Cerebellar nuclear complex (tissue), 1 donor: ENCODE measurements at places on chromosomes 3 and 15.

DNA sequence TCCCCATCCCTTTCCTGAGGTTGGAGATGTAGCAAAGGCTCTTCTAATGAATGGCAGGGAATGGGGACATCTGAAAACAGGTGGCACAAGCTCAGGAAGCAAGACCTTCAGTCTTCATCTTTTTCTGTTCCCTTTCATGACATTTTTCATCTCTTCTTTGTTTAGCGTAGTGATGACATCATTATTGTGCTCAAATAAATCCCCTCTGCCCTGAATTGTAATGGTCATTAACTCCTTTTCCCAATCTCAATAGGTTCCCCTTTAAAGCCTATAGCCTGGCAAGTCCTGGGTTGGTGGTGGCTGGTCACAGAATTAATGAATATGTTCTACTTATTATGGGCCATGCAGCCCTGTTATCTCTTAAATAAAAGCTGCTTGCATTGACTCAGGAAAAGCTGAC is 21.4 kb downstream of the TF start:
- DNase-seq = no peak

DNA sequence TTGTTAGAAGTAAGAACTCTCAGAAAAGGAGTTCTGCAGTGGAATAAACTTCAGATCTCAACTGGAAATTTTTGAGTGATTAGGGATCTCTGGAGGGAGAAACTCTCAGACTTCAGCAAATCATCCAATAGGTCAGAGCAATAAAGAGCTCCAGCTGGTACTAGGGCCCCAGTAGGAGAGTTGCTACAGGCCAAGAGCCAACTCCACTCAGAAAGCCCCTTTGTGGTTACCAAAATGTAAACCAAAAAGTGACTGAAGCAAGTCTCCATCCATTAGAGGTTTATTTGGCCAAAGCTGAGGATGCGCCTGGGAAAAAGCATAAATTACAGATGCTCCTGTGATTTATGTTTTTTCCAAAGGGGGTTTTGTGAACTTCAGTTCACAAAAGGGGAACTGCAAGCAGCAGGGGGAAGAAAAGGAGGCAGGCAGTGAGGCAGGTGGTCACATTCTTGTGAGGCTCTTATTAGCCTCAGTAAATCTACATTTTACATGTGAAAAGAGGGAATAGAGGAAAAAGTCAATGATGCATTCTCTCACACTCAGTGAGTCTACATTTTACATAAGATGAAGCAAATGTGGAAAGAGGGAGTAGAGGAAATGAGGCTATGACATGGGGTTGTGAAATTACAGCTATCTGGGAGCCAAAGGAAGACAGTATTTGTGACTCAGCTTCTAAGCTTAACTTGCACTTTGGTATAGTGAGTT is 92.4 kb upstream of the DAZL start:
- no peak for DNase-seq

DNA sequence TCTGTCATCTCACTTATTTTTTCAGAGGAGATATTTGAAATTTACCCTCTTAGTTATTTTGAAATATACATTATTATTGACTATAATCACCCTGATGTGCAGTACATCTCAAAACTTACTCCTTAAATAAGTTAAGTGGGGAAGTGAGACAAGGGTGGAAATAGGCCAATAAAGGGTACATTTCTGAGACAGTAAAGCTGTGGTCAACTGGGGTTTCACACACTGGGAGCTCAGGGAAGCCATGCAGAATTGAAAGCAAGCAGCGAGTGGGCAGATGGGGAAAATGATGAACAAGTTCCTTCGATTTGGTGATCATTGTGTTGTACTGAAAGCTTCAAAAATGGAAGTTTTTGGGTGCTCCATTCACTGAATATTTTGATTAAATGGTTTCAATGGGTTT is 21.6 kb upstream of the MOBP start:
- DNase-seq = no peak

DNA sequence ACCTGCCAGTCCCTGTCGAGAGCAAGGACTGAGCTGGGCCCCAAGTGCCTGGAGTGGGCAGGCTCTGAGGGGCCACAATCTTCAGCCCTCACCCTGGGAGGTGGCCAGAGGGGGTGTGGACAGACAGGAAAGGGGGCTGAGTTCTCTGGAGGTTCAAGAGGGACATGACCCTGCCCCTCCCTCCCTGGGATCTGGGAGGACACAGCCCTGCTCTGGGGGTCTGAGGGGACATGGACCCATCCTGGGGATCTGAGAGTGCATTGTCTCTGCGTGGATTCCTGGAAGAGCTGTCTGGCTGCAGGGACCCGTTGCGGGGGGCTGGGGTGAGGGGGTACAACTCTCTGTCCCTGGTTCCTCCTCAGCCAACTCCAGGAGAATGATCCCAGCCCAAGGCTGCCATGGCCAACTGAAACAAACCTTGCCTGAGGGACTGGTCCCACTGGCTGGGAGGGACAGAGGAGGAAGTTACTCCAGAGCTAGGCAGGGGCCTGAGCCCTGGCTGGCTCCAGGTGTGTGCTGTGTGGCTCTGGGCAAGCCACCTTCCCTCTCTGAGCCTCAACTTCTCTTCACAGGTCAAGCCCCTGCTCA is 29.0 kb downstream of the PTH1R start:
- no peak for DNase-seq

GRCh38 chr15:100116416-100117190 is 225.2 kb downstream of the ADAMTS17 start:
- DNase-seq = no peak

GRCh38 chr3:192825657-192826200 is 91.9 kb downstream of the MB21D2 start:
- DNase-seq = no peak

DNA sequence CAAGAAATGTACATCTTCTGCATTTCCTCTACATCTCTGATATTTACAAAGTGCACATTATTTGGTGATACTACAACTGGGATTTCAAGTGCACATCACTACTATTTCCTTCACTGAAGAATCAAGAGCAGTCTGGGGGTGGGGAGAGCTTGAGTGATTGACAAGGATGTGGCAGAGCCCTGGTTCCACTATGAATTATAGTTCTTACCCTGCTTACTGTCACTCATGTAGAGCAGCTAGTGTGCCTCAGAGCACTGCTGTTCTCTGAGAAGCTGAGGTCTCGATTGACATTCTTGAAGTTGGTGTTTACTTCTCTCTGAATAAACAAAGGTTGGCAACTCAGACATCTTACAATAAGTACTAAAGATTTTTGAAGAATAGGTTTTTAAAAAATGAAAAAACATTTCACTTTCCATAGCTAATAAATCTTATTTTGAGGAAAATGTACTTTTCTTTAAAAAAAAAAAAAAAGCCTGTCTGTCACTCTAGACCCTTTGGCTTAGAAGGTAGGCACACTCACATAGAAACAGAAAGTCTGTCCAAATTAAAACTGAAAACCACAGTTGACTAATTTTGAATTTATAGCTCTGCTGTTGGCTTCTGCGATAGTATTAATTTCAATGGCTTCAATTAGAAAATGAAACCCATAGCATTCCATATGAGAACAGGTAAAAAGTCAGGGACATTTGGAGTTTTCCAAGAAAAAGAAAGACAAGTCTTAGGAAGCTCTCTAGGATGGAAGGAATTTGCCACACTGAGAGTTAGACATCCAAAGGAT is 5.6 kb downstream of the GREM1 start:
- DNase-seq = no peak

DNA sequence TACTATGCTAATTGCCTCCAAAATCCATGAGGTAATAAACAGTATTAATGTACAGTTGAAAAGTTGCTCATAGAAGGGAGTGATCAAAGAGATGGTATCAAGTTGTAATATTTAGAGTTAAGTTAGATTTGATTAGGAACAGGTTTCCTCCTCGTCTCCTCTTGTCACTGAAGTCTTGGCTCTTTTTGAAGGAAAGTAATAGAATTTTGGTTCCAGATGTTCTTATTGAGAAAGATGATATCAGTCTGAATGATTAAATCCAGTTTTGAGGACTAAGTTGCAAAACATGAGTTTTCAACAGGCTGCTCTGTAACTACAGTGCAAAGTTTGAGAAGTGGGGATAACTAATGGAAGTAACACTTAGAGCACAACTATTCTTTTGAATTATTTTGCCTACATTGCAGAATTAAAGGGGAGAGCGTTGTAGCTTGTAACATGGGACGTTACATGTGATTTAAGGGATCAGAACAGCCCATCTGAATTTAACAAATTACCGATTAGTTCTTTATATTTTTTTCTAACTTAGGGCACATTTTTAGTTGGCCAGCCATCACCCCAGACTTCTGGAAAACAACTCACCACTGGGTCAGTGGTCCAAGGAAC is 48.3 kb downstream of the MAP6D1 start:
- DNase-seq = no peak

GRCh38 chr3:134057006-134057653 is 27.4 kb upstream of the SLCO2A1 start:
- no peak for DNase-seq

DNA sequence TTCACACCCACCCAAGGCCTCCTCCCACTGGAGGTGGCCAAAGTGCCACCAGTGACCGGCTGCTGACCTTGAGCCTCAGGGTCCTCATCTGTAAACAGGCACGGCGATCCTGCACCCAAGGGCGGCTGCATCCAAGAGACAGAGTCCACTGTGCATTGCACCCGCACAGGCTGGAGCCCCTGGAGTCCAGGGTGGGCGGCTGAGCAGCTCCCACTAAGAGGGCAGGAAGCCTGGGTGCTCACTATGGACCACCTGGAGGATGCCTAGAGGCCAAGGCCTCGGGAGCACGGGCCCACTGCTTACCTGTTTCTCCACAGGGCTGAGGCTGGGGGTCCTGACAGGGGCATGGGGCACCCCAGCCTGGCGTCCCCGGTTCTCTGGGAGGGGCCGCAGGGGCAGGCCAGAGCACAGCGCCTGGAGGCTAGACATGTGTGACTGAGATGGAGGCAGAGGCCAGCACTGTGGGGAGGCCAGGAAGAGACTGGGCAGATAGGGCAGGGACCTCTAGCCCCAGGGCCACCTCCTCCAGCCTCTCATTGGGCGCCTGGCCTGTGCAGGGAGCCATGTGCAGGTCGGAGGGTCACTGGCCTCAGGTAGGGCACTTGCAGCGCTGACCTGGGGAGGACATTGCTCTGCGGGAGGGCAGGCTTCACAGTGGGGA is at the start of gene UROC1:
Gene UROC1 (minus strand): TSS at position 483 of the 661 bp plus-strand sequence. CDS start 54 bp downstream, at position 429.
- no peak for DNase-seq

- DNase-seq = no peak
These were observed 460.6 kb upstream of the NR2F2 start for GRCh38 chr15:95869920-95870319.

- no peak for DNase-seq
These were observed 89.3 kb downstream of the RASA2 start for GRCh38 chr3:141575879-141576743.

- DNase-seq = no peak
These were observed 94.7 kb downstream of the STAG1 start for GRCh38 chr3:136657526-136657925.

- no peak for DNase-seq
These were observed 17.4 kb upstream of the INO80 start for GRCh38 chr15:41133454-41133853.

DNA sequence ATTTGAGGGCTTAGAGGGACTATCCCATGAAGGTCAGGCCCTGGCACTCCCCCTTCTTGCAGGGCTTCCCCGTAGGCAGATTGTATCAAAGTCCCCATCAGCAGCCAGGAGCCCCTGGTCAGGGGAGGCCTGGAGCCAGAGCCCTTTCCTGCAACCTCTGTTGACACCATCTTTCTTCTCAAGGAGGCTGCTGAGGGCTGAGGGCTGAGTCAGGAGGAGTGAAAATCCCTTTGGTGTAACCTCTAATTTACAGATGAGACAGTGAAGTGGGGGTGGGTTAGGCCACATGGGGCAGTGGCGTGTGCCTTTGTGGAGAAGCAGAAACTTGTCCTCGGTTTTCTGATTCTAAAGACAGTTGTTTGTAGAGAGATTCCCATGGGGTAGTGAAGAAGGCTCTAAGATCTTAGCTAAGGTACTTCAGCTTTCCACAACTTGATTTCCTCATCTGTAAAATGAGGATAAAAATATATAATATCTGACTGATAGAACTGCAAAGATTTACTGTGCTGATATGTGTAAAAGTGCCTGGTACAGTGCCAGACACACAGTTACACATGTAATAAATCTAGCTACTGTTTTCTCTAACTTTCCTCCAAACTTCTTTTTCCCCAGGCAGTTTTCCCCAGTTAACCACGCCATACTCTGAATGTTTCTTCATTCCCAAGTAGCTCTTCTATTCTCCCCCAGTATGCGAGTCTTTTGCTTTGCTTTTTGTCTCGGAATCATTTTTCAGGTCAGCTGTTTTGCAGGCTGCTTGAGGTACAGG is 249.4 kb upstream of the TPM1 start:
- DNase-seq = no peak

DNA sequence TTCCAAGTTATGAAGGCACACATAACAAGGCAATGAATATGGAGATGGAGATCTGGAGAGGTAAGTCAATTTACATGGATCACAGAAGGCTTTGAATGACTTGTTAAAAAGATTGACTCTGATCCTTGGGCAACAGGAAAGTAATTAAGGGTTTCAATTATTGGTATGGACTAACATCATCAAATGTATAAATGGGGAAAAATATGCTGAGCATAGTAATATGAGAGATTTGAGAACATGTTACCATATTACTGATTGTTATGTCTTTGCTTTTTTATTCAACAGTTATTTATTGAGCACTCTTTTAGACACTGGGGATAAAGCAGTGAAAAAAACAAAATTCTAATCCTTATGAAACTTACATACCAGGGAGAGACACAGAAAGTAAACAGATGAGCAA is 238.5 kb upstream of the ROBO1 start:
- no peak for DNase-seq

- no peak for DNase-seq
These were observed 184.9 kb downstream of the ZBTB20 start for GRCh38 chr3:114962189-114962588.

- no peak for DNase-seq
These were observed 331.8 kb upstream of the TBL1XR1 start for GRCh38 chr3:177529071-177529550.

DNA sequence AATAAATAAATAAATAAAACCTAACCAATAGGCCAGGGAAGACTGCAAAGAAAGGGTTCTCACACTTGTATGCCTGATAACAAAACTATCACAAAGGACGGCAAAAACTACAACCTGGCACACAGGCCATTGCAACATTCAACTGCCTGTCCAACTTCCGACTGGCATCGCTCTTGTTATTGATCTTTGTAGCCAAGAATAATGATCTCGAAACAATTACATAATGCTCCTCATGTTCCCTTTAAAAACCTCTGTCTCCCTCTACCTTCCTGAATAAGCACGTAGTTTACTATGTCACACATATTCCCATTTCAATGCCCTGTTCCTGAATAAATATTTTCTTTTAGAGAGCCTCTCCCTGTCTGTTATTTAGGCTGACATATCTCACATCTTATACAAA is 74.3 kb downstream of the B3GNT5 start:
- DNase-seq = no peak

- no peak for DNase-seq
These were observed 21.0 kb upstream of the TMEM45A start for GRCh38 chr3:100471444-100471843.

DNA sequence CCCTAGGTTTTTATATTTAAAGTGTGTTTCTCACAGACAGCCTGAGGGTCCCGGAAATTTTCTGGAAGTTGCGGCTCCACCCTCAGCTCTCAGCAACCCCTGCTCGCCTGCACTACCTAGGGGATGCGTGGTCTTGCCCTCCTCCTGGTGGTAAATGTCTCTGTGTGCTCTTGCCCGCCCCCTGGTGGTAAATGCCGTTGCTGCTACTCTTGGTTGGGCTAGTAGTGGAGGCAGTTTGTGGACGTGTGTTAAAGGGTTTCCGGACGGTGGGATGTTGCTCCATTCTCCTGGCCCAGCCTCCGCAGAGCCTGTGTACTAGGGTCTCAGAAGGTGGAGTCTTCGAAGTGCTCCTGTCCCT is 27.4 kb downstream of the STOML1 start:
- no peak for DNase-seq
